ENCODE measurements at places on chromosomes 13 and 19.

GRCh38 chr19:2846180-2846894, 5.1 kb downstream of the ZNF555 start:
- no peak for DNase-seq

GRCh38 chr19:43606569-43607229, 5.2 kb upstream of the SRRM5 start:
- DNase-seq = no peak

- DNase-seq = no peak
These were observed 62.8 kb upstream of the DIAPH3 start for GRCh38 chr13:60226507-60226906.

DNA sequence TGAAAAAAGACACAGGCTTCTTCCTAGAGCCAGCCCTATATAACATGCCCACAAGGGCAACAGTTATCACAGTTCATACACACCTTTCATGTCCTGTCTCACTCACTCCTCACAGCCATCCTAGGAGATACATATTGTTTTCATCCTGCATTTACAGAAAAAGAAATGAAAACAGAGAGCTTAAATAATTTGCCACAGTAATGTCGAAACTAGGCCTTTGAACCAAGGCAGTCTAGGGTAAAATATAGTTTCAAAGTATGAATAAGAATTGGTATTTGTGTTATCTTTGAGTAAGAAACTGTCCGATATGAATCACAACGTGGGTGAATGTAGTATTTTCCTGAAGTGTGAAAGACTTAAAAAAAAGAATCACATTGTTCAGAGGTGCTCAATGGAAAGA, 26.8 kb downstream of the CLDN10 start:
- no peak for DNase-seq

GRCh38 chr19:4088975-4089374, 22.3 kb upstream of the ZBTB7A start:
- no peak for DNase-seq

DNA sequence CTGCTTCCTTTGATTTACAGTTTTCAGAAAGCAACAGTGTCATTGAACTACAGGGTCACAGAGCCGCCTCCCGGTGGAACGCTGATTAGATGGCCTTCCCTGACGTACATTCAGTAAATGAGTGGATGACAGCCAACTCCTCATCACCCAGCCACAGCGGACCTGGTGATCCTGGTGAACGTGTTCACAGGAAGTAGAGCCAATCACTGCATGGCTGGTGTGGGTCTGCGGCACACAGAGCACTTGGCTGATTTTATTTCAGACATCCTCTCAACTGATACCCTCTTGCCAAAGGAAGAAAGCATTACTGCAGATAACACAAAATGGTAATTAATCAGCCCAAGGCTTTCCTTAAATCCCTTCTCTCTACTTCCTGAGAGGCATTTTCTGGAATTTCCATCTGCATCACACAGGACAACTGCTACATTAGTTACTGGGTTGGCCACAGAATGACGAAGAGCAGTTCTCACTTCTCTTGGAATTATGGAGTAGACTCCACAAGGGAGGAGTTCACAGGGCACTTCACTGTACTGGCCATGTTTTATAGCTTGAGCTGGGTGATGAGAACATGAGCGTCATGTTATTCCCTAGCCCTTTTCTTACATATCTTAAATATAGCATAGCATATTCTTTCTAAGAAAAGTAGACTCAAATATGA, 84.0 kb upstream of the SLC7A1 start:
- no peak for DNase-seq

GRCh38 chr13:101785858-101786257, 333.4 kb downstream of the ITGBL1 start:
- no peak for DNase-seq

- no peak for DNase-seq
These were observed 9.9 kb downstream of the NACC1 start for GRCh38 chr19:13127811-13128575.

GRCh38 chr13:79440958-79441528, 35.0 kb upstream of the RBM26 start:
- no peak for DNase-seq

GRCh38 chr19:49155820-49156346, 687 bp upstream of the HRC start:
- DNase-seq = no peak

GRCh38 chr13:90107661-90108060, 1239.8 kb upstream of the MIR17HG start:
- DNase-seq = no peak

- DNase-seq = no peak
These were observed 202.3 kb upstream of the KLF12 start for GRCh38 chr13:74336546-74336945.

DNA sequence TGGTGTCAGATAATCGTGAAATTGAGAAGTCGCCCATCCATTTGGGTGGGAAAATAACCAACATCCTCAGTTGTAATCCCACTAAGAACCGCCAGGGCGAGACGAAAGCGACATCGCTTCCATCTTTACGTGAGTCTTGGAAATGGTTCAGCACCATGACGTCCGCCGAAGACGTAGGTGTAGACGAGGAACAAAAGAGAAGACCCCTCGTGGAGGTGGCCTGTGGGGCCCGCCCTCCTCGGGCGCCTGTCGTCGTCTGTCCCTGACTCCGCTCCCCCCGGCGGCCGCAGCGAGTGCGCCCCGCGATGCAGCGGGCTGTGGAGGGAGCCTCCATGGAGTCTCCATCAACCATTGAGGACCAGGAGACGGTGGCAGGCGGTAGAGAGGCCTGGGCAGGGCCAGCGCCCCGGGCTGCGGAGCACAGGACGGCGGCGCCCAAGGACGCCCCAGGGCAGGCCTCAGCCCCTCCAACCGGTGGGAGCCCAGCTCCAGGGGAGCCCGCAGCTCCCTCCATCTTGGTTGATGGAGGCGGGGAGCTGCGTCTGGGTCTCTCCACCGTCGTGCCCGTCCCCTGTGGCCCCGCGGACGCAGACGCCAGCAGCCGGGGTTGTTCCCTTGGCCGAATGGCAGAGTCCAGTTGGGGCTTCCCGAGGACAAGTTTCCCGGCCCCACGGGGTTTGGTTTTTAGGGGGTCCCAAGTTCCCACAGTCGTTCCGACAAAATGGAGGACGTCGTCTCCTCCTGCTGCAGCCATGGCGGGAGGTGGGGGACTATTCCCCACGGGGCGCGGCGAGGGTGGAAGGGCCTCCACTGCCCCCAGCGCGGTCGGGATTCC, 990 bp upstream of the ZMYM2 start:
- DNase-seq = no peak

All from cerebellar nuclear complex (tissue), 1 donor.